ENCODE measurements at places on chromosomes 7 and 10.

GRCh38 chr10:129614341-129614740 is 147.3 kb downstream of the MGMT start:
- no peak for DNase-seq

DNA sequence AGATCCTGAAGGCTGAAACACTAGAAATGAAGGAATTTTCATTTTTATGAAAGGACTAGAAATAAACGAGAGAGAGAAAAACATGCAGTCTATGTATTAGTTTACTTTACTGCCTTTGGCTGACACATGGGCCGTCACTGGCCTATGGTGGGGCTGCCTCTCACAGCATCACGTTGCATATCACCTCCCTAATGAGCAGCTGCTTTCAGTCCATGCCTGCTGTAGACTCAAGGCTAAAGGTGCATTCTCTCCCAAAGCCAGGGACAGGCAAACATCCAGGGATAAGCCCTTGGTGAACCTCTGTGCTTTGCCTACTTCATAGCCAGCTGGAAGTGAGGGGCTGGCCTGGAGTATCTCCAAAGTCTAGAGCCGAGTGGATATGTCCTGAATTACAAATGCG is 359.4 kb downstream of the GPAM start:
- DNase-seq: no peak

- no peak for DNase-seq
Observed at GRCh38 chr7:49396229-49396628, 377.2 kb upstream of the VWC2 start.

GRCh38 chr10:30816159-30816819 is 186.7 kb upstream of the LYZL2 start:
- no peak for DNase-seq

- no peak for DNase-seq
Observed at GRCh38 chr10:112723876-112724275, 226.2 kb upstream of the TCF7L2 start.

- no peak for DNase-seq
Observed at GRCh38 chr7:95608359-95609173, 12.2 kb upstream of the PDK4 start.

DNA sequence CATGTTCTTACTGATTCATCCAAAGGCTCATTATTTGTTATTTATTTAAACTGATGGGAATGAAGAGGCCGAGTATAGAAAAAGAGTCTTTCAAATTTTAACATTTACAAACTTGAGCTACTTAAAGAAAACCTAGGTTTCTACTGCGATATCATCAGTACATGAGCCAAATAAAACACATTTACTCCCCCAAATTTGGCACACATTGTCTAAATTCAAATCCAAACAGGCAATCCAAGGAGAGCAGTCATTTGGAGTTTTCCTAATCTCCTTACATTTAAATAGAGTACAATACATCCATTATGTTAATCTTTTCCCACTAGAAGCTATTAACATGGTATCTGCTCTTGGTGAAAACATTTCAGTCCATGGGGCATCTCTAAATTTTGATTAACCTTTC is 2.2 kb downstream of the NMT2 start:
- no peak for DNase-seq

GRCh38 chr10:103632247-103632642 is 138.7 kb downstream of the NEURL1 start:
- DNase-seq: no peak

DNA sequence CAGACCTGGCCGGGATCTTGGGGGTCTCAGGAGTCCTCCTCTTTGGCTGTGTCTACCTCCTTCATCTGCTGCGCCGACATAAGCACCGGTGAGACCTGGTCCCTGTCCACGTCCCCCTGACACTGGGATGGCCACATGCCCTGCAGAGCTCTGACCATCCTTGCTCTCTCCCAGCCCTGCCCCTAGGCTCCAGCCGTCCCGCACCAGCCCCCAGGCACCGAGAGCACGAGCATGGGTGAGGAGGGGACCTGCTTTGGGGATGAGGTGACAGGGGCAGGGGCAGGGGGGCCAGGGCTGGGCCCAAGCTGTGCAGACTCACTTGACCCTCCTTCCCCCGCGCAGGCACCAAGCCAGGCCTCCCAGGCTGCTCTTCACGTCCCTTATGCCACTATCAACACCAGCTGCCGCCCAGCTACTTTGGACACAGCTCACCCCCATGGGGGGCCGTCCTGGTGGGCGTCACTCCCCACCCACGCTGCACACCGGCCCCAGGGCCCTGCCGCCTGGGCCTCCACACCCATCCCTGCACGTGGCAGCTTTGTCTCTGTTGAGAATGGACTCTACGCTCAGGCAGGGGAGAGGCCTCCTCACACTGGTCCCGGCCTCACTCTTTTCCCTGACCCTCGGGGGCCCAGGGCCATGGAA is 959 bp downstream of the PVRIG start:
- DNase-seq: no peak

GRCh38 chr7:126659124-126659523 is 593.6 kb downstream of the GRM8 start:
- DNase-seq: no peak

GRCh38 chr10:124742413-124743190 is 1.6 kb downstream of the FAM53B start:
- no peak for DNase-seq

GRCh38 chr7:50304911-50305582 is 531 bp downstream of the IKZF1 start:
- DNase-seq: peak; percentile 76

GRCh38 chr7:20383351-20383750 is 52.7 kb downstream of the ITGB8 start:
- DNase-seq: no peak

- no peak for DNase-seq
Observed at GRCh38 chr7:149622444-149623210, 125.0 kb upstream of the ZNF746 start.

GRCh38 chr7:1071731-1072254 is 16.1 kb upstream of the GPER1 start:
- DNase-seq: no peak

- no peak for DNase-seq
Observed at GRCh38 chr10:113933894-113934532, 79.6 kb downstream of the NHLRC2 start.

GRCh38 chr10:124579011-124579399 is 117.4 kb downstream of the LHPP start:
- no peak for DNase-seq

- no peak for DNase-seq
Observed at GRCh38 chr7:155665957-155666287, 21.5 kb downstream of the RBM33 start.

DNA sequence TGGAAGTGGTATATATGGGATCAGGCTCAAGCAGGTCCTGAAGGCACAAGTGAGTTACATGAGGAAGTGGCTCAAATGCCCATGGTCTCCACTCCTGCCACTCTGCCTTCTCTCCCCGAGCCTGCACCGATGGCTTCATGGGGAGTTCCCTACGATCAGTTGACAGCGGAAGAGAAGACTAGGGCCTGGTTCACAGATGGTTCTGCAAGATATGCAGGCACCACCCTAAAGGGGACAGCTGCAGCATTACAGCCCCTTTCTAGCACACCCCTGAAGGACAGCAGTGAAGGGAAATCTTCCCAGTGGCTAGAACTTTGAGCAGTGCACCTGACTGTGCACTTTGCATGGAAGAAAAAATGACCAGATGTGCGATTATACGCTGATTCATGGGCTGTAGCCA is 95.3 kb downstream of the HOXA1 start:
- no peak for DNase-seq

DNA sequence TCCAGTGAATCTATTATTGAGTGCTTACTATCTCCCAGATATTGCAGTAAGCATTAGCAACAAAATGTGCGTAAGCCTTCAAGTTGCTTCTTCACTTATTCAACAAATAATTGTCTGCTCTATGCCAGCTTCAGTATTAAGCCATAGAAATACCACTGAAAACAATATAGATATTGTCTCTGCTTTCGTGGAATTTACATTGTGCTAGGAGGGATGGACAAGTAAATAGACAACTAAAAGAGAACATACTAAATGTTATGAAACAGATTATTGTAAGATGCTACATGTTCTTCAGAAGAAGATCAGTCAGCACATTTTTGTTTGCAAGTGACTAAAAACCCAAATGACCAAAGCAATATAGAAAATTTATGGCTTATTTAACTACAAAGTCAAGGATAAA is 27.3 kb downstream of the CFAP69 start:
- DNase-seq: no peak

Measured in CD4-positive, alpha-beta T cell treated with Interleukin-1 beta for 1 hour (primary cell).